Upper lobe of left lung (tissue), 6 donors: ENCODE measurements at places on chromosomes 2 and 18. TPM values are rescaled to one million over a fixed set of nuclear protein-coding genes. Genes with fewer than 3 reads are reported as not detected.

GRCh38 chr2:73611867-73612266 lies 30.4 kb downstream of the NAT8 start:
- DNase-seq, result no peak
- H3K27ac ChIP-seq, result no peak overlapping the region
- no peaks in the 10 kb centered on the region for H3K27me3 ChIP-seq

DNA sequence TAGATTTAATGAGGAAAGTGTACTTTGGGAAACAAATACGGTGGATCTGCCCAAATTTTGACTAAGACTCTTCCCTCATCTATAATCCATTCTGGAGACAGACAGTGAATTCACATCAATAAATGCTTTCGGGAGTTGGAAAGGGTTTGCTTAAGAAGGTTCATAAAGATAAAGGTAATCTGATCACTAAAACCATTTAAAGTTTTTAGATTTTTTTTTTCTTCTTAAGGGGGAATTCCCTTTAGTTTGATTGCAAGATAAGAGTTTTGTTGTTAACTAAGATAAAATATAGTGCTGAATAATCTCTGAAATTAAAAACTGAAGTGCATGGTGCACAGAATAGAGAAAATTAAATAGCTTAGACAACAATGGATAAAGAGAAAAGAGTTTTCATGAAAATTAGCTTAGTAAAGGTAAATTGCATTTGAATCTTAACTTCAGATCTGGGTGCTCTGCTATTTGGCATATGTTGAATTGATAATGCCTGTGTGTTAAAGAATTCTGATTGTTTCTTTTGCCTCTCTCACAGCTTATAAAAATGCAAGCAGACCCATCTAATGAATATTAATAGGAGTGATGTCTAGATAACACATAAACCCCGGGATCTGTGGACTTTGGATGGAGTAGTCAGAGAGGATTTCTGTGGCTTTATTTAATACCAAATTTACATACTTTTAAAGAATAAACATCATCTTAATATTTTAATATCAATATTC lies 100.8 kb downstream of the MEIS1 start:
- DNase-seq, result no peak
- no peaks in the 10 kb centered on the region for H3K27me3 ChIP-seq
- no peak overlapping the region for H3K4me3 ChIP-seq
- H3K27ac ChIP-seq, result no peak overlapping the region
- no peaks in the 10 kb centered on the region for H3K4me1 ChIP-seq
- H3K36me3 ChIP-seq, result no peaks in the 10 kb centered on the region

- DNase-seq, result no peak
- H3K4me3 ChIP-seq, result no peak overlapping the region
- no peaks in the 10 kb centered on the region for H3K27me3 ChIP-seq
These were observed 213.6 kb downstream of the PMAIP1 start for GRCh38 chr18:60113396-60113795.

GRCh38 chr2:80128080-80128479 lies 176.5 kb downstream of the LRRTM1 start:
- no peak overlapping the region for H3K4me3 ChIP-seq
- no peak for DNase-seq
- no peaks in the 10 kb centered on the region for H3K4me1 ChIP-seq
- no peaks in the 10 kb centered on the region for H3K36me3 ChIP-seq
- no peaks in the 10 kb centered on the region for H3K27me3 ChIP-seq
- H3K27ac ChIP-seq, result no peak overlapping the region

- DNase-seq, result no peak
- no peaks in the 10 kb centered on the region for H3K4me1 ChIP-seq
- H3K4me3 ChIP-seq, result no peak overlapping the region
- H3K27ac ChIP-seq, result no peak overlapping the region
These were observed 108.8 kb upstream of the ITGB6 start for GRCh38 chr2:160308915-160309314.

DNA sequence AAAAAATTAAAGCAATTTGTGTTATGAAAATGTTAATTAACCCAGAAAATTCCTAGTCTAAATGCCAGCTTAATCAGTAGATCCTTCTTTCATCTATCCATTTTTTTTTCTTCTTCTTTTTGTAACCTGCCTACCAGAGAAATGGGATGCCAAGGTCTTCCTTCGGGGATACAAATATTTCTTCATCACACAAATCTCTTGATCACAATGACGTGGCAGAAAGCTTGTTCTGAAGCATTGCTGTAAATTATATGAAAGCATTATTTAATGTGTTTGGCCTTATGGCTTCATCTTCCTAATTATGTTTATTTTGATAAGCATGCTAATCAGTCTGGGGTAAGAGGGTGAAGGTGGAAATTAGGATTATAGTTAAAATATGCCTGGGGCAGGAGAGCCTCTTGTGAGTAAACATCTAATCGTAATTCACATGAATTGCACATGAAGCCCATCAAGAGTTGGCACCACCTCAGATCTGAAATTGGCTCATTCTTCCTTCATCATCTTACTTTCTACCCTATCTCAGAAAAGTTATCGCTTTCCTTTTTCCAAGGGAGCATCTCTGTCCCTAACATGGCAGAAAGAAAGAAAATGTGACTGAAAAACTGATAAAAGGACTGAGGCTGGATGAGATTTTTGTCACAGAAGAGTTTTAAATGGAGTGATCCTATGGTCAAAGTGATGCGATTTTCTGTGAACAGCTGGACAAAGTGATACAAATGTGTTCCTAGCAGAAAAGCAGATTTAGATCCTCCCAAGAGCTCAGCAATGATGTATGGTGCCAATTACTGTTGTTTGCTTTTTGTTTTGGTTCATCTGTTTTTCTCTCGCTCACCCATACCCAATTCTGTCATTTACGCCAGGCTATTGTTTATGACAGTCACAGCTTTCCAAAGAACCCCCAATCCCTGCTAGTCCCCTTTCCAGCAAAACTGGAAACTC lies 76.9 kb upstream of the PMAIP1 start:
- H3K4me1 ChIP-seq, result no peaks in the 10 kb centered on the region
- no peaks in the 10 kb centered on the region for H3K36me3 ChIP-seq
- no peak overlapping the region for H3K27ac ChIP-seq
- H3K27me3 ChIP-seq, result no peaks in the 10 kb centered on the region
- DNase-seq, result no peak
- no peak overlapping the region for H3K4me3 ChIP-seq

- no peaks in the 10 kb centered on the region for H3K4me1 ChIP-seq
- no peaks in the 10 kb centered on the region for H3K27me3 ChIP-seq
- no peaks in the 10 kb centered on the region for H3K36me3 ChIP-seq
- DNase-seq, result no peak
These were observed 1.7 kb upstream of the AQP12A start for GRCh38 chr2:240689975-240690374.

DNA sequence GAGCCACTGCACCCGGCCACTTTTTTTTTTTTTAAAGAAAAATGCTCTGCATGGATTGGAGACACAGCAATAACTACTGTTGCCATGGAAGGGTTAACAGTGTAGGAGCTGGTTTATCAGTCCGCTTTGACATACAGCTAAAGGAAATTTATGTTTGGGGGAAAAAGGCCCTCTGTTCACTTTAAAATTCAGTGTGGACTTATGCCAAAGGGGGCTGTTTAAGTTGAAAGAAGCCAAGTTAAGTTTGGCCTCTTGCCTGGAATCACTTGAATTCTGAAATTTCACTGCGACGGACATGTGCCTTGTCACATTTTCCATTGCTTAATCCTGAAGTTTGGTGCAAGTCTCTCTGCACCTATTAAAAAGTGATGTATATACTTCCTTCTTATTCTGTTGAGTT lies 3.1 kb downstream of the KCNE4 start:
- H3K4me1 ChIP-seq, result peaks cover 17% of the 10 kb centered on the region
- peak overlapping the region; percentile 75 for H3K27ac ChIP-seq
- H3K36me3 ChIP-seq, result no peaks in the 10 kb centered on the region

DAPL1 gene
- 0.43 TPM for total RNA-seq

LRRC30 gene
- total RNA-seq, result not detected

NTSR2 gene
- not detected for total RNA-seq
